ENCODE measurements at places on chromosomes 2 and 18. TPM values are rescaled to one million over a fixed set of nuclear protein-coding genes. Genes with fewer than 3 reads are reported as not detected.

GRCh38 chr18:52764316-52764715 is 424.3 kb downstream of the DCC start:
- no peak for DNase-seq

DNA sequence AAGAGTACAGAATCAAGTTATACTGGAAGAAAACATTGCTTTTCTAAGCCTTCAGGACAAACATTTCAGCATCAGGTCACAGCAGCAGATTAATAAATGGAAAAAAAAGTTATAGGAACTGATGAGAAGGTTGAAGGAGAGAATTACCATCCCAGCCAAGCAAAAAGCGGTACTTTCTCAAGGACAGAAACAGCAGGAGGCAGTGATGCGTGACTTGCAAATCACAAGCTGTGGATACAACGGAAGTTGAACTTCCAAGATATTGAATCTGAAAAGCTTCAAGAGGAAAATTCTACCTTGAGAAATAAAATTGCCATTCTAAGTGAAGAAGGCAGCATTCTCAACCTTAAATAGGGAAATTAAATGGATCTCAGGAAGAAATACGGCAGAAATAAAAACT is 18.5 kb upstream of the SERPINB12 start:
- peak; percentile 41 for DNase-seq

DNA sequence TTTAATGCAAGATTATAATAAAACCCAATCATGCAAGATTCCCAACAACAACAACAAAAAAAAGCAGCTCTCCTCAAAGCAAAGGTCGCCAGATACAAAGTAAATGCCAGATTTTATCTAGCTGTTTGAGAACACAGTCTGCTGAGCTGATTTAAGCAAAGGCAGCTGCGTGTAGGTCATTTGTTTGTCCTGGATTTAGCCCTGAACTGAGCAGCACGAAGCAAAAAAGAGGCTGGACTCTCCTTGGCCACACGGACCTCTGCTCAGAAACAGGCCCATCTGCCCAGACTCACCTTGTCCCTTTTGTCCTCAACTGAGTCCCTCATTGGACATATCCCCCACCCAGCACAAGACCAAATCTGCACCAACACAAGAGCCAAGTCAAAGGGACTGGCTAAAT is 91.5 kb downstream of the PID1 start:
- DNase-seq: no peak

DNA sequence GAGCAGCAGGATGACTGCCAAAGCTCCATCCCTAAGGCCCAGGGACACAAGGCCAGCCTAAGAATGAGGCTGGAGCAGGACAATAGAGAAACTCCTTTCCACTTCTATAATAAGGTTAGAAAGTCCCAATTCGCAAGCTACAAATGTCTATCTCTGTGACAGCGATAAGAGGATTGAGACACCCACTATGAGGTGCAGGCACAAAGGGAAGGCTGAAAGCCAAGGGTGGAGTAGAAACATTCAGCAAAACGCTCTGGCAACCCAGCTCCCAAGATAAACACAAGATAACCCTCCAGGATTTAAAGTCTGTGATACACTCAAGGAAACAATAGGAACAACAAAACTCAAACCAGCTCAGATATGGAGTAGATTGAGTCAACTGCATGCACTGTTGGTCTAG is 418.0 kb upstream of the UBE2E3 start:
- DNase-seq: no peak

GRCh38 chr2:49903471-49903870 is 749.2 kb upstream of the FSHR start:
- DNase-seq: no peak

DNA sequence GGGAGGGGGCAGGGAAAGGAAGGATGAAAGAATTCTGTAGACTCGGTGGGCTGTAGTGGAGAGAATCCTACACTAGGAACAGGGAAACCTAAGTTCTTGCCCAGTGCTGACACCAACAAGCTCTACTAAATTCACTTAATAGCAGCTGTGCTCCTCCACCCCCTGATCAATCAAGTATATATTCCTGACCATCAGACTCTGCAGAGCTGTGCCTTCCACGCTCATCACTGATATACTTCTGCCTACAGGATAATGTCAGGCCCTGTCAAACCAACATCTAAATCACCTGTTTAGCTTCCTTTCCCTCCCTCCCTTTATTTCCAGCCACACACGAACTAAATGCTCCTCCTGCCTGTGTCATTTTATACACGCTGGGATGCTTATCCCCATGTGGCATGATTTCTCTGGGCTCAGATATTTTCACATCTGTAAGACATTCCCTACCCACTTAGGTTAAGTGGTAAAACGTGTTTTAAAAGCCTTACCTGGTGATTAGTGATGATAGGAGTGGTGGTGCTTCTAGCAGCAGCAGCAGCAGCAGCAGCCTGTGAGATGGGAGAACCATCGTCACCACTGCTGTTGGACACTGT is 301.9 kb downstream of the LRRTM1 start:
- no peak for DNase-seq

GRCh38 chr2:227630322-227630721 is 13.0 kb downstream of the SCYGR4 start:
- DNase-seq: no peak

DNA sequence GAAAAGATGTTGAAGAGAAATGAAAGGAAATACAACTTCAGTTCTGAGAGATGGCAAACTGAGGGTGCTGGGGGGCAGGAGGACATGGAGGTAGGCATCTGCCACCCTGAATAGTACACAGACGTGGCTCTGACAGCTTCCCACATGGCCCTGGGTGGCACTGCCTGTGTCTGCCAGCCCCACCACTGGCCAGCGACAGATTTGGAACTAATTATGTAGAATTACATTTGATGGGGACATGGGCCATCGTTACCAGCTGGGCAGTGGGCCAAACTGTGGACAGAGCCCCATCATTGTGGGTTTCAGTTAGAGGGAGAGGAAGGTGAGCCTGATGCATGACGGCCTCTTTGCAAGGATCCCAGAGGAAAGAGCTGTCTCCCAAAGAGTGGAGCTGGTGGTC is 216.0 kb upstream of the HAAO start:
- no peak for DNase-seq

- no peak for DNase-seq
Observed at GRCh38 chr2:134576478-134576877, 142.3 kb downstream of the TMEM163 start.

GRCh38 chr2:121721926-121722325 is 14.7 kb downstream of the NIFK start:
- DNase-seq: no peak

DNA sequence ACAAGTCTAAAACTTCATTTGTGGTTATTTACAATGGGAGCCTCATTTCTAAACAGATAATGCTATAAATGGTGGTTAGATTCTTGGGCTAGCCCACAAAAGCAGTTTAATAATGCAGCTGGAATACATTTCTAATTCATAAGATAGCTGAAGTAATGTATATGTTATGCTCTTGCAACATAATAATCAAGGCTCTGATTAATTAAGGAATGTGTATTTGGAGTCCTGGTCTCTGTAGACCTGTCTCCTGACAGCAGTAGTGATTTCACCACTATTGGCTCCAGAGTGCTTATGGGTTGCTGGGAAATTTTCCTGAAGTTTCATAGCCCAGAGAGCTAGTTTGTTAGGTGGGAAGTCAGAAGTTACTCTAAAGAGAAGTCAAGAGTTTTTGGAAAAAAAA is 21.3 kb upstream of the CDC42EP3 start:
- DNase-seq: no peak

- no peak for DNase-seq
Observed at GRCh38 chr18:55522011-55522410, 66.0 kb downstream of the TCF4 start.

GRCh38 chr2:14342313-14342712 is 290.2 kb upstream of the LRATD1 start:
- DNase-seq: no peak

GRCh38 chr2:25821225-25822056 is 56.8 kb downstream of the ASXL2 start:
- DNase-seq: no peak

GRCh38 chr2:123912171-123912570 is 112.9 kb upstream of the CNTNAP5 start:
- DNase-seq: no peak

DNA sequence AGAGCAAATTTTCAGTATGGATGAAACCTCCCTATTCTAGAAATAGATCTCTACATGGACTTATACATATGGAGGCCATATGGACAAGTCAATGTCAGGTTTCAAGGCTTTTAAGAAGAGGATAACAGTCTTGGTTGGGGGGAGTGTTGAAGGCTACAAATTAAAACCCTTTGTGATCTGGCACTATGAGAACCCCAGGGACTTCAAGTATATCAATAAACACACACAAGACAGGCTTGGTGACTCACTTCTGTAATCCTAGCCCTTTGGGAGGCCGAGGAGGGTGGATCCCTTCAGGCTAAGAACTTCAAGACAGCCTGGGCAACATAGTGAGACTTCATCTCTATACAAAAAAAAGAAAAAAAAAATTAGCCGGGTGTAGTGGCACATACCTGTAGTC is 127.2 kb upstream of the SP5 start:
- DNase-seq: no peak

GRCh38 chr18:26768385-26768784 is 97.1 kb downstream of the AQP4 start:
- DNase-seq: no peak

DNA sequence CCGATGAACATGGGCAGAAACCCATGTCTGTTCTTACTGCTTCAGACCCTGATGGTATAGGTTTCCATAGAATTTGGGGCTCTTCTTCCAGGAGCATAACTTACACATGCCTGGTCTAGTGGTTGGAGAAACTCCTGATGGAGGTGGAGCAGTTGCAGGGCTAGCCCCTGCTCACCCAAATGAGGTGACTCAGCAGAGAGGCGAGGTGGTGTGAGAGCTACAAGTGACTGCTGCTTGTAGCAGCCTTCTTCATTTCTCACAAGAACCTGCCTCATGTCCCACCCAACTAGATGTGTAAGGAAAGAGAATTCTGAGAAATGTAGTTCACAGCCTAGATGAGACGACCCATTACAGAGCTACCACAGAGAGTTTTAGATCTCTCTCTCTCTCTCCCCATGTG is 105.3 kb downstream of the ZNF407 start:
- no peak for DNase-seq

GRCh38 chr18:36073676-36074075 is 6.3 kb upstream of the RPRD1A start:
- DNase-seq: no peak

GRCh38 chr2:240869109-240869955 is 708 bp downstream of the AGXT start:
- DNase-seq: no peak

DNA sequence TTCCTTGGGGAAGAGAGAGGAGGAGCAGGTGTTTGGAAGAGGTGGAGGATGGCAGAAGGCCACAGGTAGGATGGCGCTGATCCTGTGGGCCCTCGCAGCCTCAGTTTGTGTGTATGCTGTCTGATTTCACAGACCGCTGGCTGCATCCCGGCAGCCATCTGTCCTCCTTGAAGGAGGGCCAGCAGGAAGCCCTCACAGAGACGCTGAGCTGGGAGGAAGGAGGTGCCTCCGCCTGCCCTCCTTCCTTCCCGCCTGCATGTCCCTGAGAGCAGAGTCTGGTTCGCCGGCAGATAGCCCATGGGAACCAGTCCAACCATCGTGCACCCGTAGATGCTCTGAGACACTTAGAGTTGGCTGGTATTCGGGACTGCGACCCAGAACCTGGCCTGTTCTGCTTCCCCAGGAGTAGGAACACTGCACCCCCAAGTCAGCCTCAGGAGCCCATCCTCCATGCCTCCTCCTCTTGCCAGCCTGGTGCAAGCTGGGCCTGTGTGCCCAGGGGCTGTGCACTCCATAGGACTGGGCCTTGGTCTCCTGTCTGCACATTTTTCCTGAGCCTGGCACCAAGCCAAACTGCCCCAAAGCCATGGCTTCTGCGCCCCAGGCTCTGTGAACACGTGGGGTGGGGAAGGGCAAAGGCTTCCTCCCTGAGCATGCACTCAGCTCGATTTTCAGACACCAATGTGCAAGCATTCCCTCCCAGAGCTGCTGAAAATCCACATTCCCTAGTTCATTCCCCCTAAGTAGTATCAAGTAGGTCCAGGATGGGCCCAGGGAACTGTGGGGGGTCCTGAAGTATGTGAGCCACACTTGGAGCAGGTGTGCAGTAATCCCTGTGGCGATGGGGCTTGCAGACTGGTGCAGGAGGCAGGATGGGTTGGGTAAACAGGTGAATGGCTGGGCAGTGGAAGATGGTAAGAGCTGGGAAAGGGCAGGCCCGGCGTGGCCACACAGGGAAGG is 115.6 kb downstream of the SEPTIN10 start:
- DNase-seq: peak; percentile 57

- DNase-seq: no peak
Observed at GRCh38 chr2:112870841-112871835, 34.6 kb upstream of the IL1B start.

GRCh38 chr2:238107525-238108422 is 7.6 kb downstream of the ESPNL start:
- DNase-seq: peak; percentile 0

- DNase-seq: no peak
Observed at GRCh38 chr18:34050661-34051060, 174.1 kb downstream of the NOL4 start.

DNA sequence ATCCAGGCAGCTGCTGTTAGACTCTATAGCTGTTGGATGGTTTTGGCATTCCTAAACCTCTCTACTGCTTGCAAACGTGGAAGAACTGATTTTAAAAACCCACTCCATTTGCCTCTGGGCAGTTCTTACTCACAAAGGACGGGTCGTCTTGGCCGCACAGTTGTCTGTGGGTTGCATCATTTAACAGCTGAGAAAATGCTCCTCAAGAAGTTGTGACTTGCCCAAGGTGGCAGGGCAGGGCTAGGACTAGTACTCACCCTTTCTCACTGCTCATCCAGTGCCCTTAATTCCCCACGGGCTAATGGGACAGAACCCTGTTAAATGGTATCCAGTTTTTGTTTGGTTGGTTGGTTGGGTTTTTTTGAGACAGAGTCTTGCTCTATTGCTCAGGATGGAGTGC is 997 bp upstream of the DRC1 start:
- DNase-seq: no peak

- DNase-seq: no peak
Observed at GRCh38 chr2:77566131-77566530, 44.0 kb upstream of the LRRTM4 start.

GRCh38 chr18:23825978-23826405 is 136.7 kb downstream of the LAMA3 start:
- peak; percentile 24 for DNase-seq

DNA sequence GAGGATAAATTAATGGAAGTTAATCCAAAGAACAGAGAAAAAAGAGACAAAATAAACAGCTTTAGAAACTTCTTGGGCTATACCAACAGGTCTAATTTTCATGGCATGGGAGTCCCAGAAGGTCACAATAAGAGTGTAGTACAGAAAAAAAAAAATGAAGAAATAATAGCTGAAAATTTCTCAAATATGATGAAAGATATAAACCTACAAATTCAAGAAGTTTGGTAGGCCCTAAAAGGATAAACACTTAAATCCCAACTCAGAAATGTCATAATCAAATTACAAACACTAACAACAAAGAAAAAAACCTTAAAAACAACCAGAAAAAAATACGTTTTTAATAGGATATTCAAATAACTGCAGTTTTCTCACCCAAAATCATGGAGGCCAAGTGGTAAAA is 229.3 kb upstream of the ZEB2 start:
- DNase-seq: no peak

The MRPS9 gene
- 22.3 TPM for total RNA-seq

The UGT1A10 gene
- total RNA-seq: not detected

The CYP20A1 gene
- total RNA-seq: 48.9 TPM

The KIF5C gene
- total RNA-seq: 2.8 TPM

The CPLX4 gene
- total RNA-seq: not detected
